ENCODE measurements at places on chromosomes 5 and 9. TPM values are rescaled to one million over a fixed set of nuclear protein-coding genes. Genes with fewer than 3 reads are reported as not detected.

Gene ORM2
- total RNA-seq = not detected

Gene SMIM3
- total RNA-seq = 85.3 TPM

Gene SPATA31D4
- not detected for total RNA-seq

GRCh38 chr9:113221800-113222481 is 597 bp downstream of the SLC31A1 start:
- DNase-seq = no peak

- DNase-seq = no peak
Observed at GRCh38 chr9:106755736-106756135, 107.2 kb upstream of the ZNF462 start.

DNA sequence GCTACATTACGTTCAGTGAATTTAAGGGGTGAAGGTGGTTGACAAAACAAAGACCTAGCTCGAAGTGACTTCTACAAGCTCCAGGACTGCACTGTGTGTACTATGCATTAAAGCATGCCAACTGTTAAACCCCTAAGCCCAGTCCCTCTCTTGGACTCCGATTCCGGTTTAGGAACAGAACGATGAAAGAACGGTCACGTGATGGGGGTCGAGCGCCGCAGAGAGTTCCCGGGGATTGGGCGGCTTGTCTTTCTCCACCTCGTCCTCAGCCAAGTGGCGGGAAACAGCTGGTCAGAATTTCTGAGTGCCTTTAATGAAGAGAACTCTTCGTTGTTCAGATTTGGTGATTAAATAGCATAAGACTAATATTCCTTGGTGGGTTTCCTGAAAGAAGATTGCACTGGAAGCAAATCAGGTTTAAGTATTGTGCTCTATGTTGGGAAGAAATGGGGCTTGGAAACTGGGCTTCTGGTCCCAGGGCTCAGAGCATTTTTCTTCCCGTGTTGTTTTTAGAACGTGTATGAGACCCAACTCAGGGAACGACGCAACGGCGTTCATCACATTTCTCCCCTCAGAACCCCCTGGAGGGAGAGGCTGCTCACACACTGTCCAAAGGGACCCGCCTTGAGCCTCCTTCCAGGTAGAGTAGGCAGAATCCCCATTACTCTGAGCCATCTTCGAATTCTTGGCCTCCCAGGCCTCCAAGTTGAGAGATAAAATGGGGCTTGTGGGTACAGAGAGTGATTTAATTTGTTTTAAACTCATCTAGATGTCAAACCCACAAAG is 25.3 kb downstream of the IRX2 start:
- DNase-seq = no peak

GRCh38 chr9:134055981-134056461 is 11.8 kb downstream of the BRD3 start:
- peak; percentile 95 for DNase-seq

Data from MG63 (cell line).